Stimulated activated CD4-positive, alpha-beta T cell treated with anti-CD3 and anti-CD28 coated beads, Interleukin-2, amount 100 ng/mL, for 24 hours (primary cell): ENCODE measurements at places on chromosomes 7 and 10.
A peak's percentile ranks its signal among the peaks of the same experiment; 100 is the strongest.

GRCh38 chr10:105239311-105240219 is 598.5 kb downstream of the SORCS3 start:
- no peak for DNase-seq

- no peak for DNase-seq
These were observed 61.6 kb upstream of the BTRC start for GRCh38 chr10:101292194-101293006.

DNA sequence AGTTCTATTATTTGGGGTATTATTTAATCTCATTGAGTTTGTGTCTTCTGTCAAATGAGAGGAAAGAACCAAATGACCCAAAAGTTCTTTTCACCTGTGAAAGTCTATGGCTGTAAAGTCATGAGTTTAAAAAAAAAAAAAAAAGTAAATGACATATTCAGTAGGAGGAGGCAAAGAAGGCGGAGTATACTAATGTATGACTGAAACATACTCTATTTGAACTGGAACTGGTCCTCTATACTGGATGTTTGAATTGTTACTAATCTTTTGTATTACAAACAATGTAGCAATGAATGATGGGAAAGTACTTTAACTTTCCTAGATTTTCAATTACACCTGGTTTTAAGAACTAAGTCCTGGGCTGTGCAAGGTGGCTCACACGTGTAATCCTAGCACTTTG is 24.9 kb upstream of the GSAP start:
- DNase-seq: no peak

DNA sequence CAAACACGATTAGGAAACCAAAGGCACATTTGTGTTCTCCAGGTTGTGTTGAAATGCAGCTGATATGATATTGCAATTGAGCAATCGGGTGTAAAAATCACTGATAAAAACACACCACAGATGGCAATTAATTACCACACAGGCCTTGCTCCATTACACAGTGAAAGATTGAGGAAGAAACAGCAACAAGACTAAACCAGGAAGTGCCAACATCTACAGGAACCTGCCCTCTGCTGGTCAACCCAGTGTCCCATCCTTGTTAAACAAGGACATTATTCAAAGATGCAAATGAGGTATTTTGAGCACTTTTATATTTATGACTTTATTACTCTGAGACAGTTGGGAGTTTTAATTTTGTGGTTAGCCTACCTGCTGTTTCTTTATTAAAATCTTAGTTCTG is 765.6 kb upstream of the GHITM start:
- DNase-seq: peak; percentile 1

- DNase-seq: peak; percentile 60
These were observed 2.4 kb downstream of the SFMBT2 start for GRCh38 chr10:7408291-7409044.

- DNase-seq: no peak
These were observed 649.1 kb downstream of the TNS3 start for GRCh38 chr7:46932676-46933424.

DNA sequence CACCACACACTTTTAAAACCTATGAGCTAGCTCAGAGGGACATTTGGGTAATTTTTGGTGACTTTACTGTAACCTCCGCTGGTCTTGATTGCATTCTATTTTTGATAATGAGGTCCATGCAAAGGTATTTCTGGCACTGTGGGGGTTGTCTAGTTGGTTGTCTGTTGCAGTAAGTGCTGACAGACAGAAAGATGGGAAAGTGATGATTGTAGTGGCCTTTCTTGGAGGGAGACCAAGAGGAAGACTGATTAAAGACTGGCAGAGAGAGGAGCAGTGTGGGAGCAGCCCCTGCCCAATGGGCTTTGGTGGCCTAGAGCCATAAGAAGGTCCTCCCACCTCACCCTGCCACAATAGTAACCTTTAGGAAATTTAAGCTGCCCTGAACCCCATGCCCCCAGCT is 173.4 kb upstream of the CTBP2 start:
- DNase-seq: no peak

DNA sequence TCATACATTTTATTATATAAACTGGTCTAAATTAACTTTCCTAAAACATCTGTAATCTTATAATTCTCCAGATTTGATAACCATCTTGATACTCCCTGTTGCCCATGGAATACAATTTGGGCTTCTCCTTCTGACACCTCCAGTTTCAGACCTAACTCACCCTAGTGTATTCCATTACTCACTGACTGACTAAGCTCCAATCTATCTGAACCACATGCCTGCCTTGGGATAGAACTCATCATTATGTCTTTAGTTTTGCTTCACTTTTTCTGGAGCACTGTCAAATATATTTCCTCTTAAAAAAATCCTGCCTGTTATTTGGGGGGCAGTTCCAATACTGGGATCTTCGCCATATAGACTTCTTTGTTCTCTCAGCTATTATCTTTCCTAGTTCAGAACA is 4.9 kb upstream of the FOXP2 start:
- no peak for DNase-seq
